Osteoblast (primary cell): ENCODE measurements at places on chromosomes 13 and 19. TPM values are rescaled to one million over a fixed set of nuclear protein-coding genes. Genes with fewer than 3 reads are reported as not detected.

Gene NLRP7
- not detected in 2 replicates for total RNA-seq

Gene SOHLH2
- 1.5 and 2.2 TPM in 2 replicates for total RNA-seq

Gene MBNL2
- 66.0 and 69.8 TPM in 2 replicates for total RNA-seq

Gene IGFL2
- total RNA-seq: not detected in 2 replicates

Gene UPF3A
- 25.0 and 28.9 TPM in 2 replicates for total RNA-seq

Gene MICU2
- total RNA-seq: 41.0 and 46.0 TPM in 2 replicates

Gene LIN7B
- 5.6 and 6.2 TPM in 2 replicates for total RNA-seq

Gene TRPM4
- 15.9 and 20.6 TPM in 2 replicates for total RNA-seq

Gene B3GNT3
- total RNA-seq: not detected in 2 replicates

Gene PSG11
- not detected in 2 replicates for total RNA-seq

Gene SIGLEC5
- total RNA-seq: under 0.01 TPM in 1 of 2 replicates, not detected in the other

Gene OR7A5
- total RNA-seq: not detected in 2 replicates

Gene TSEN34
- total RNA-seq: 73.1 and 76.3 TPM in 2 replicates

Gene PRX
- total RNA-seq: 2.7 and 3.3 TPM in 2 replicates

Gene BTBD2
- total RNA-seq: 57.5 and 57.8 TPM in 2 replicates

Gene SCEL
- not detected in 2 replicates for total RNA-seq

Gene CGB8
- total RNA-seq: 0.29 TPM in 1 of 2 replicates, not detected in the other

Gene CYP2S1
- total RNA-seq: not detected in 2 replicates

Gene PCDH8
- total RNA-seq: not detected in 2 replicates

Gene PSMC4
- 89.9 and 99.5 TPM in 2 replicates for total RNA-seq

Gene TLE6
- under 0.01 and 0.72 TPM in 2 replicates for total RNA-seq

Gene CAMSAP3
- not detected in 2 replicates for total RNA-seq

Gene TCF3
- 46.6 and 55.0 TPM in 2 replicates for total RNA-seq

Gene NKPD1
- total RNA-seq: 0.29 TPM in 1 of 2 replicates, not detected in the other

Gene BRSK1
- total RNA-seq: 1.8 and 4.0 TPM in 2 replicates

Gene CBY2
- total RNA-seq: not detected in 2 replicates

Gene PGLYRP2
- total RNA-seq: not detected in 2 replicates

Gene NLRP11
- not detected in 2 replicates for total RNA-seq

Gene CEACAM8
- not detected in 2 replicates for total RNA-seq

Gene B3GNT8
- 0.59 and 0.72 TPM in 2 replicates for total RNA-seq

Gene CD33
- not detected in 2 replicates for total RNA-seq
